ENCODE measurements at places on chromosomes 1 and 21. TPM values are rescaled to one million over a fixed set of nuclear protein-coding genes. Genes with fewer than 3 reads are reported as not detected.

NECTIN4 gene
- total RNA-seq: not detected

CYP4B1 gene
- not detected for total RNA-seq

DCST1 gene
- total RNA-seq: not detected

KMO gene
- 0.82 TPM for total RNA-seq

SHISA4 gene
- total RNA-seq: 22.4 TPM

All from frontal cortex (tissue), 4 donors.